Motor neuron (in vitro differentiated cells): ENCODE measurements at places on chromosomes 7 and 10. TPM values are rescaled to one million over a fixed set of nuclear protein-coding genes. Genes with fewer than 3 reads are reported as not detected.

DNA sequence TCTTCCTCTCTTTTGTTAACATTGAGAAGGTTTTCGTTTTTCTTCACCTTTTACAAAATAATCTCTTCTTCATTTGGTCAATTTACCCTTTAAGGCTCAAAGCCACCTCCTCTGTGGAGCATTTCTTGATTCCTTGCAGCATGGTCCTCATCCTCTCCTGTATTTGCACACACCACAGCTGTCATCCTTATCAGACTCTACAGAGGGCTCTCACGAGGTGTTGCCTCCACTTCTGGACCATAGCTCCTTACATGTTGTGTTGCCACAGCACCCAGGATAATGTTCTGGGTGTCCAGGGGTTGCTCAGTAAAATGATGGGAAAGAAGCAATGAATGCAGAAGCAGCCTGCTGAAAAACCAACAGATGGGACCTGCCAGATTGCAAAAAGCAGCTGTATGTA, 192.8 kb downstream of the SH2D4B start:
- ATAC-seq, result no peak

RBM33 gene
- total RNA-seq, result 21.0 and 31.1 TPM in 2 replicates

DNA sequence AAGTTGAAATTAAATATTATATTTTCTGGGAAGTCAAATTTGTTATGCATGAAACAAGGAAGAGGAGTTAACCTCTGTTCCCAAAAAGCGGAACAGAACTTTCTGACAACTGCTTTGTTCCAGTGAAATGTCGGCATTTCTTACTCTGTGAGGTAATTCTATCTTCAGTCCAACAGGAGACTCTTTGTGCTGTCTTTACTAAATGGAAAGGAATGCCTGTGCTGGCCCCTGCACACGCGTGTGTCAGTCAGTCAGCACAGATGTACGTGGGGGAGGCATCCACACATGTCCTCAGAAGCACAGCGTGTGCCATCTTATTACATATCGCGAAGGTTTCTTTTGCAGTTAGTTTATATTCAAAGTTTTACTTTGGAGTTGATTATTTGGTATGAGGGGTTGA, 37.5 kb downstream of the NET1 start:
- ATAC-seq, result peak; percentile 38

DNA sequence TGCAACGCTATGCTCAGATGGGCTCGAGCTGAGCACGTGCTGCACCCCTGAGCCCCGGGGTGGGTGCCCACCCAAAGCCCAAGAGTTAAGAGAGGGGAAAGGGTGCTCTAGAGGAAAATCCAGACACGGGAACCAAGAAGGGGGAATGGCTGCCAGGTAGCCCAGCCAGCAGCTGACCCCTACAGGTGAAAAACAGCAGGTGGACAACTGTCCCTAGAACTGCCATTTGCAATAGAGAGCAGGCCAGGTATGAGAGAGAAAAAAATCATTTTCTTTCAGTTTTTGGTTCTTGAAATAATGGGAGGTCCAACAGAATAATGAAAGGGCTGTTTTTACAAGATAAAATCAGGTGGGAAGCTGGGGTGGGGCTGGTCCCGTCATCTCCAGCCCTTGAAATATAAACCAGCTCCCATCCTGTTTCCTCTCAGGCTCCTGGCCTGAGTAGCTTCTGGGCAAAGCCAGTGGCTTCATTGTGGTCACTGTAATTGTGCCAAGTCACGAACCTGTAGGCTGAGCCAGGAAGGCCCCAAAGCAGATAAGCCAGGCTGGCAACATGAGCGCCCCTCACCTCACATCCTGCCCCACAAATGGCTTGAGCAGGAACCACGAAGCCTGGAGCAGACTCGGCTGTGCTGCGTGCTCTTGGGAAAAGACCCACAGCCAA, 257.8 kb downstream of the SNX10 start:
- ATAC-seq, result no peak

TAS2R41 gene
- total RNA-seq, result 0.89 TPM in 1 of 2 replicates, not detected in the other

DNA sequence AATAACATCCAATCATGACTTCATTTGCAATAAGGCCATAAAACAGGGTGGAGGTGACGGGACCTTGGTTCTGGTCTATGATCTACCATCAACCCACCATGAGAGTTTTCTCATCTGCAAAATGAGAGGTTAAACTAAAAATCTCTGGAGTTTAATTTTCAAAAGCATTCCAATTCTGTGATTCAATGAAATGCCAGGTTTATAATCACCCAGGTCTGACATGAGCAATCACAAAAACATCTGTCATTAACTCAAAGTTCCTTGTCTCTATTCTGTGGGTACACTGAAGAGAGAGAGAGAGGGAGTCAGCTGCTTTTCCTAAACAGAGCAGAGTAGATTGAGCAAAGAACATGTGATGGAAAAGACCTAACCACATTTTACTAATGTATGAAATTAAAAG, 75.4 kb downstream of the NUDCD3 start:
- no peak for ATAC-seq

ANKRD2 gene
- 0.21 TPM in 1 of 2 replicates, not detected in the other for total RNA-seq

DNA sequence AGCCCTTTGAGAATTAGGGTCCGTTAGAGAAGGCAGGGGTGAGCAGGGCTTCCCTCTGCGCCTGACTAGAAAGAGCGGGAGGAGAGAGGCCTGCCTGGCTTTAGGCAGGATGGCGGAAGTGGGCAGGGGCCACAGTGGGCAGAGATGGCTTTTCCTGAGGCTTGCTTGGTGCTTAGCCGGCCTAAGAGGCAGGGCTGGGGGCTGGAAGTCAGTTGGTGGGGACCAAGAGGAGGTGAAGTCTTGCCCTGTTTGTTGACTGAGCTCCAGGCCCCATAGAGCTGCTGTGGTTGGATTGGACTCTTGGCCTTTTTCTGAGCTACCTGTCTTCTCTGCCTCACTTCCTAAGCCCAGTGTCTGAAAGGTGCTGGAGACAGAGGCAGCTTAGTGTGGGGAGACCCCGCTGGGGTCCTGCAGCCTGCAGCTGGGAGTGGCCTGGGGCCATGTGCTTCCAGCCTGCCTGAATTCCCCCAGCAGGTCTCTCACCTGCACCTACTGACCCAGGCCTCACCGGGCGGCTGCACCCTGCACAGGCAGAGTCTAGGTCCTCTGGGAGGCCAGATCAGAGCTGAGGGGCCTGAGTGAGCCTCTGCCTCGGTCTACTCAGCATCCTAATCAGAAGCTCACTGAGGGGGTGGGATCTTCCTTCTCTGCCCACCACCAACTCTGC, 4.8 kb downstream of the FAM241B start:
- ATAC-seq, result no peak

DNA sequence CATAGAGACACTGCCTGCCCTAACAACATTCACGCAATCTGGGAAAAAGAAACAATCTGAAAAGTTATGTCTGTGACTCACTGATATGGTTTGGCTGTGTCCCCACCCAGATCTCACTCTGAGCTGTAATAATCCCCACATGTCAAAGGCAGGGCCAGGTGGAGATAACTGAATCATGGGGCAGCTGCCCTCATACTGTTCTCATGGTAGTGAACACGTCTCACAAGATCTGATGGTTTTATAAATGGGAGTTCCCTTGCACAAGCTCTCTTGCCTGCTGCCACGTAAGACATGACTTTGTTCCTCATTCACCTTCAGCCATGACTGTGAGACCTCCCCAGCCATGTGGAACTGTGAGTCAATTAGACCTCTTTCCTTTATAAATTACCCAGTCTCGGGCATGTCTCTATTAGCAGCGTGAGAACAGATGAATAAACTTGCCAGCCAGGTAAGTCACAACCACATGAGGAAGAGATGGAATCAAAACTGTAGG, 341.5 kb upstream of the AOAH start:
- no peak for ATAC-seq

TFEC gene
- 5.2 and 6.7 TPM in 2 replicates for total RNA-seq
